ENCODE measurements at places on chromosomes 3 and 15. TPM values are rescaled to one million over a fixed set of nuclear protein-coding genes. Genes with fewer than 3 reads are reported as not detected.

- no peaks in the 10 kb centered on the region for H3K4me1 ChIP-seq
- no peaks in the 10 kb centered on the region for H3K36me3 ChIP-seq
- peak within 1 kb of the TSS; percentile 74 for H3K4me3 ChIP-seq
- H3K27me3 ChIP-seq, result no peaks in the 10 kb centered on the region
- no peak for DNase-seq
Measured at GRCh38 chr15:78077053-78077870, at the start of gene TBC1D2B. TBC1D2B (minus strand) TSS chr15:78077711; CDS start chr15:78077652, 59 bp downstream.

GRCh38 chr3:172170841-172171240 is 131.5 kb downstream of the FNDC3B start:
- no peaks in the 10 kb centered on the region for H3K27me3 ChIP-seq
- H3K36me3 ChIP-seq, result no peaks in the 10 kb centered on the region
- no peak overlapping the region for H3K27ac ChIP-seq
- no peaks in the 10 kb centered on the region for H3K4me1 ChIP-seq

DNA sequence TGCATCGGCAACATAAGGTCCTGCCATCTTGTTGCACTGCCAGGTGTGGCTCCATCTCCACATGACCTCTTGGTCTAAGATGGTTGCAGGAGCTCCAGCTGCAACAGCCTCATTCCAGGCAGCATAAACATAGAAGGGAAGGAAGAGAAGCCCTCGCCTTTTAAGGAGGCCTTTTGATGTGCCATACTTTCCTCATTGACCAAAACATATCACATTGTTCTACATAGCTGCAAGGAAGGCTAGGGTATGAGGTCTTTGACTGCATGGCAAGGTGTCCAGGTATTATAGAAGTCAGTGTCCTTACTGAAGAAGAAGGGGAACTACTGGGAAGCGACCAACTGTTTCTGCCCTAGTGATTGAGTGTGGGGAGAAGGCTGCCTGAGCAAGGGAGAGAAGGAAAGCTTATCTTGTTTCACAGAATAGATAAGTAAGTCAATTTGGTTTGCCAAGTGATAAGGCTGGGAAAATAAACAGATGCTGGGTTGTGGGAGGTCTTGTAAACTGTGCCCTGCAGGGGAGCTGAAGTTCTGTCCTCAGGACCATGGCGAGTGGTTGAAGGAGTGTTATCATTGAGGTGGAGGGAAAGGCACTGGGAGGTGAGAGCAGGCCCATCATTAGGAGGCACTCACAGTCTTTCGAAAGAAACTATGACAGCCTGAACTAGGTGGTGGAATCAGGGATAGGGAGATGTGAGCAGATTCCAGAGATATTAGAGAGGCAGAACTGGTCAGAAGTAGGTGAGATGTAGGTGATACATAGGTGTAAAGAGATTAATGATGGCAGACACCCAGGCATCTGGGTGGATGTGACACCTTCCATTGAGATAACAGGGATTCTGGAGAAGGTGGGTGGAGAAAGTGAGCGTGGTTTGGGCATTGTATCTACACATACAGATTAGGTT is 93.8 kb upstream of the IGF1R start:
- no peak overlapping the region for H3K4me3 ChIP-seq
- H3K36me3 ChIP-seq, result no peaks in the 10 kb centered on the region
- no peaks in the 10 kb centered on the region for H3K27me3 ChIP-seq
- no peak overlapping the region for H3K27ac ChIP-seq
- no peak for DNase-seq
- no peaks in the 10 kb centered on the region for H3K4me1 ChIP-seq

Gene SETD5
- 49.4 TPM for total RNA-seq

DNA sequence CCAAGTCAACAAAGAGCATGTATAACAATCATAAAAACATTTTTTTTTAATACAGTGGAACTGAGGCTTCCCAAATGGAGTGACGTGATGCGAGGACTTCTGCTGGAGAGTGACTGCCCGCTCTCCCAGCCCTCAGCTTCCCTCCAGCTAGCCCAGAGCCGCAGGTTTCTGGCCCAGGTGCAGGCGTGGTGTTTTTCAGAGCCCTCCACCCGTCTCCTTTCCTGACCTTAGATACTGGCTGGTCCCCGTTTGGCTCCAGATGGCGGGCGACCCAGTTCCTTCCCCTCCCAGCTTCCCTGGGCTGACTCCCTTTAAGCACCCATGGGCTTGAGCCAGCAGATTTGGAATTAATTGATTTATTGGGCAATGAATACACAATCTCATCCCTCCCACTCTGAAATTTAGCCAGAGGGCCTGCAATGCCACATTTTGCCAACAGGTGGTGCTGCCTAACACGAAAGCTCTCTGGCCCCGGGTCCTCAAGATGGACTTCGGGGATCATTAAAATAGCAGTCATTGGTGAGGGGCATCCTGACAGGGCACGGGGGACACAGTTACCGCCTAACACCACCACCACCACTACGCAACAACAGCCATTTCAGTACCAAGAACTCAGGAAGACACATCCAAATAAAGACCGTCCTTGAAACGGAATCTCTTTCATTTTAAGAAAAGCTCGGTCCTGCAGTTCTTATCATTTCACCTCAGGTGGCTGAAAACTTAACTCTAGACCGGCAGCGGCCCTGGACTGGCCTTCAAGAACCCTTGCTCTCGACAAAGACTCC is 47.5 kb upstream of the MUC4 start:
- H3K4me1 ChIP-seq, result peaks cover 24% of the 10 kb centered on the region
- DNase-seq, result peak; percentile 82
- H3K36me3 ChIP-seq, result no peaks in the 10 kb centered on the region
- H3K4me3 ChIP-seq, result no peak overlapping the region

GRCh38 chr15:66210684-66211083 is 42.9 kb downstream of the MEGF11 start:
- H3K4me3 ChIP-seq, result no peak overlapping the region
- DNase-seq, result no peak
- H3K27me3 ChIP-seq, result no peaks in the 10 kb centered on the region
- no peaks in the 10 kb centered on the region for H3K4me1 ChIP-seq
- H3K27ac ChIP-seq, result no peak overlapping the region

DNA sequence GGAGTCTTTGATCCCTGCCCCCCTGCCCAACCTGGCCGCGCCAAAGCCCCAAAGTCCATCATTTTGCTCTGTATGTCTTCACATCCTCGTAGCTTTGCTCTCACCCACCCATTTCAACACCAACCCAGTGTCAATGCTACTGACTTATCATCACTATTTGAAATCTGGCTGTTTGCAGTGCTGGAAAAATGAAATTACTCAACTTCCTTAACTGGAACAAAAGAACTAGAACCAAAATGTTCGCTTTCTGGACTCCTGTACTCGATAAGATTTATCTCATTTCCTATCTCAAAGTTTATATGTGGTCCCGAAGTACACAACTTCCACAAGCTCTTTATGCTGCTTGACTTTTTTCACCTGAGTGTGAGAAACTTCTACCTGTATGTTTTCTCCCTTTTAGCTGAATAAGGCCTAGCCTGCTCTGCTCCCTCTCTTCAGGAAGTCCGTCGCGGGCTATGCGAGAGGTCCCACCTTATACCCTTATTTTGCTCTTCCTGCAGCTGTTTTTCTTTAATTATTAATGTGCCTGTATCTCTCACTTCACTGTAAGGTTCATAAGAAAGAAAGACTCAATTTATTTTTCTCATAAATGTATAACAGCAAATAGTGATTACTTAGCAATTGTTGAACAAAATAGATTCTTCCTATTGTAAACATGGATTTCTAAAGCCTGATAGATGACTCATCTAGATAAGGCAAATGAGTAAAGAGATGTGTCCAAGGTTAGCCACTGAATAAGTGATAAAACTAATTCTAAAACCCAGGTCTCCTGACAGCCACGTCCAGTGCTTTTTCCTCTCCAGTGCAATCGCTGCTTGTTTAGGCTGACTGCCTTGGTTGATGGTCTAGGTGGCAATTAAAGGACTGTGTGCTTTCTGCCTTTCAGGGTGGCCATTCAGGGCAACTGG is 464.1 kb upstream of the TPRG1 start:
- no peak overlapping the region for H3K27ac ChIP-seq
- H3K27me3 ChIP-seq, result no peaks in the 10 kb centered on the region
- no peaks in the 10 kb centered on the region for H3K36me3 ChIP-seq
- DNase-seq, result no peak
- peaks cover 22% of the 10 kb centered on the region for H3K4me1 ChIP-seq
- no peak overlapping the region for H3K4me3 ChIP-seq

GRCh38 chr15:57337868-57338411 is 38.4 kb upstream of the CGNL1 start:
- no peak overlapping the region for H3K4me3 ChIP-seq
- peak overlapping the region; percentile 73 for H3K27ac ChIP-seq
- no peaks in the 10 kb centered on the region for H3K4me1 ChIP-seq
- peak; percentile 85 for DNase-seq
- no peaks in the 10 kb centered on the region for H3K36me3 ChIP-seq

DNA sequence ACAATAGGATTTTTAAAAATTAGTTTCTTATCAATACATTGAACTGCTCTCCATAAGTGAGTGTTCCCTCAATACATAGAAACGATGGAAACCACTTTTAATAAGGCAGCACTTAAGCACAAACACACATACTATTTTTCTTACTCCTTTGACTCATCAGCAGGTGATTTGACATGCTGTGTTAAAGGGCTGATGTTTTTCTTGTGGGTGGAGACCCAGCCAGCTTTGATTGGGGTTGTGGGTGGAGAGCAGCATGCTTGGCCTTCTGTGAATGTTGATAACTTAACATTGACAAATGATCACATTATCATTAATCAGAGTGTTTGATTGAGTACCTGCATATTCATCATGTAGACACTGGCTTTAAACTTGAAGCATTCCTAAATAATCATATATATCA is 223.0 kb upstream of the DPH6 start:
- H3K4me3 ChIP-seq, result no peak overlapping the region
- no peak overlapping the region for H3K27ac ChIP-seq
- no peak for DNase-seq
- no peaks in the 10 kb centered on the region for H3K4me1 ChIP-seq

Gene GOLGA8K
- total RNA-seq, result not detected

Gene NANOGP8
- not detected for total RNA-seq

DNA sequence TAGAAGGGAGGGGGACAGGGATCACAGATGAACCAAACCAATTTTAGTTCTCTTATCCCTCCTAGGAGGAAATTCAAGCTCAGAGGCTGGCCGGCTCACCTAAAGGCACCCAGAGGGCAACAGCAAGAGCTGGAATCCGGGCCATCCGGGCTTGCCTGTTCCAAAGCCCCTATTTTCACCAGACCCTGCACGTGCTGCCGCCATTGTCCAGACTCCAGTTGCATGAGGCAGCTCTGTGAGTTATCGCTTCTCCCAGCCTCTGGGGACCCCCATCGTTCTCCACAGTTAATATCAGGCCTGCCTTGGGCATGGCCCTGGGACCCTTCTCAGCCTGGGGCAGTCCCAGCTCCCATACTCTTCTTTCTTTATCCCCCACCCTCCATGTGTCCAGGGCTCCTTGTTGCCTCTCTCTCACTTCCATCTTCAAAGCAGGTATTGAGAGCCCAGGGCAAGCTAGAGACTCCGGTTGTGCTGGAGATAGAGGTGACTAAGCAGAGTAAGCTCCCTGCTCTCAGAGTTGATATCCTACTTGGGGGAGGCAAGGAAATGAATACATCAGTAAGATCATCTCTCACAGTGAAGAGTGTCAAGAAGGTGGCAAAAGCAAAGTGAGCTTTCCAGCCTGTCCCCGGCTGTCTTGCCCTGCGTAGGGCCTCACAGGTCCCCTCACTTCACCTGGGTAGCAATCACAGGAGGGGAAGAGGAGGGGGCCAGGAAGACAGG is 322.8 kb downstream of the UACA start:
- H3K36me3 ChIP-seq, result no peaks in the 10 kb centered on the region
- no peak overlapping the region for H3K4me3 ChIP-seq
- H3K27me3 ChIP-seq, result no peaks in the 10 kb centered on the region
- no peak overlapping the region for H3K27ac ChIP-seq
- no peak for DNase-seq

Gene CXCR6
- total RNA-seq, result 1.2 TPM

DNA sequence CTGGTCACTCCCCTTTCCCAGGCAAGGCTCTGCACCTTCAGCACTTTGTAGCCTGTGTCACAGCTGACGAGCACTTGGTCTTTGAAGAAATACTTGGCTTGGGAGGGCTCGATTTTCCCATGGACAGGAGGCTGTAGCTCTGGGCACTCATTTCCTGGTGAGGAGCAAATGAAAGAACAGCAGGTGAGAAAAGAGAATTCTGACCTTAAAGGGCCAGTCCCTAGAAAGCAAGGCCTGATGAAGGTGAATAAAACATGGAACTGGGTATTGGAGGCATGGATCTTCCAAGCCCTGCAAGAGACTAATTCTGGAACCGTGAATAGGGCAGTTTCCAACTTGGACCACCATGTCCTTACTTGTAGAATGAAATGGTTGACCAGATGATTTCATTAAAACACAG is 39.9 kb downstream of the MASP1 start:
- no peak overlapping the region for H3K27ac ChIP-seq
- no peak overlapping the region for H3K4me3 ChIP-seq
- no peaks in the 10 kb centered on the region for H3K36me3 ChIP-seq

Gene TGM5
- 0.15 TPM for total RNA-seq

- no peaks in the 10 kb centered on the region for H3K27me3 ChIP-seq
- H3K27ac ChIP-seq, result no peak overlapping the region
- H3K4me3 ChIP-seq, result no peak overlapping the region
- H3K36me3 ChIP-seq, result no peaks in the 10 kb centered on the region
- DNase-seq, result no peak
Measured at GRCh38 chr15:93179072-93179471, 90.1 kb upstream of the RGMA start.

Gene PRSS50
- total RNA-seq, result 0.12 TPM

DNA sequence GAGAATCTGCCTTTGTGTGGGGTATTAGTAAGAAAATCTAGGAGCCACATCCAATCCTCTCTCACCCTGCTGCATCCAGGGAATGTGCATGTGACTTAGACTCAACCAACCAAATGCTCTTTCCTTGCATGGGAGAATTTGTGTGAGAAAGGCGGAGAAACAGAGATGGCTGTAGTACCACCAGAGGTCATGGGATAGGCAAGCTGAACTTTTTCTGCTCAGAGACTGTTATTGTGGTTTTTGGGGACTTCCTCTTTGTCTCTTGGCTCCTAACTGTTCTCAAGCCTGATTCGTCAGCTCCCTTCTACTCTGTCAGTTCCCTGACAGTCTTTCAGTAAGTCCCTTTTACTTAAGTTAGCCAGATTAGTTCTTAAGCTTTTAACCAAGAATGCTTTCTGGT is 2.6 kb upstream of the ZSCAN2 start:
- H3K36me3 ChIP-seq, result no peaks in the 10 kb centered on the region
- H3K27me3 ChIP-seq, result no peaks in the 10 kb centered on the region
- no peak for DNase-seq
- no peak overlapping the region for H3K27ac ChIP-seq

DNA sequence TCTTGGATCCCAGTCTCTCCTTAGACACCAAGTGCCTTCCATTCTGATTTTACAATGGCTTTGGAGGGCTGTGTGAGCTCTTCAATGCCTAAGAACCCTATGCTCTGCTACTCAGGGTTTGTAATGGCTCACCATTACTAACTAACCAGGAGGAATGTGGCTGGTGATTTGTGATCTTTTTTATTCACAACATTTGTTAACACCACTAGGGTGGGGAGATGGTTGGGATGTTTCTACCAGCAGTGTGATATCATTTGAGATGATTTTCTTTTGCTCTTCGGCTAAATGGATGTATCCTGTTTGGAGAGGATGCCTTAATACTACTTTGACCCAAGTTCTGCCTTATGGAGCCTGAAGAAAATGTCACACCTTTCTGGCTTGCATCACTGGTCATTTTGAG is 226.9 kb downstream of the MFSD1 start:
- H3K27ac ChIP-seq, result no peak overlapping the region
- no peak for DNase-seq
- H3K27me3 ChIP-seq, result no peaks in the 10 kb centered on the region
- H3K4me3 ChIP-seq, result no peak overlapping the region
- H3K4me1 ChIP-seq, result no peaks in the 10 kb centered on the region

Gene SPG21
- total RNA-seq, result 52.8 TPM

Gene ST3GAL6
- total RNA-seq, result 25.9 TPM

Gene ZBED2
- 0.47 TPM for total RNA-seq

Gene NRG4
- total RNA-seq, result 0.63 TPM

- no peaks in the 10 kb centered on the region for H3K36me3 ChIP-seq
- H3K4me3 ChIP-seq, result no peak overlapping the region
- H3K27ac ChIP-seq, result no peak overlapping the region
Measured at GRCh38 chr3:193803288-193803687, 210.3 kb downstream of the OPA1 start.
